ENCODE measurements at places on chromosomes 13 and 19. TPM values are rescaled to one million over a fixed set of nuclear protein-coding genes. Genes with fewer than 3 reads are reported as not detected.

The SLC7A10 gene
- not detected for total RNA-seq

The SIGLEC12 gene
- 0.12 TPM for total RNA-seq

DNA sequence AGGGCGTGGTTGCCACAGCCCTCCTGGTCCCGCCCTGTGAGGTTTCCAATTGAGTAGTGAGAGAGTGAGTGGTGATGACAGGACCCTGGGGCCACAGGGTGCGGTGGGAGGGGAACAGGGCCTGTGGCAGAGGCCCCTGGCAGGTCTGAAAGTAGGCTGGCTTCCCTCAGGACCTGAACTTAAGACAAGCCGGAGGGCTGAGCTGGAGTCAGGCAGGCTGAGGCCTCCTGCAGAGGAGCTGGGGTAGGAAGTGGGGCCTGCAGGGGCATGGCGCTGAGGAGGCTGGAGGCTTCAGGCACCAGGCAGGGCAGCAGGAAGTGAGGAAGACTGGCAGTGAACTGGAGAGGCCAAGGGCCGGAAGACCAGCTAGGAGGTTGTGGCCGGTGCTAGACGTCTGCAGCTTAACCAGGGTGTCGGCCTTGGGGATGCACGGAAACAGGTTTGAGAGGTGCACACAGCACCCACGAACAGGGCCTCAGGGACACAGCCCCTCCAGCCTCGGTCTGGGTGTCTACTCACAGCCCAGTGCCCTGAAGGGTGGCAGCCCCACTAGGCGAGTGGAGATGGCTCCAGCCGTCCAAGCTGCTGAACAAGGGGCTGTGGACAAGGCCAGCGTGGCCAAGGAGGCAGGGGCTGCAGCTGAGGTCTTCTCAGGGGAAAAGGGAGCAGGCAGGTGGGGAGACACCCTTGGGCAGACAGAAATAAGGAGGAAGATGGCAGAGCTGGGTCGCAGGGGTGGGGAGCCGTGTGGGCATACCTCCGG lies 17.8 kb downstream of the POP4 start:
- no peak for DNase-seq
- no peaks in the 10 kb centered on the region for H3K27me3 ChIP-seq
- H3K36me3 ChIP-seq = no peaks in the 10 kb centered on the region
- no peak overlapping the region for H3K27ac ChIP-seq
- H3K4me1 ChIP-seq = no peaks in the 10 kb centered on the region
- H3K4me3 ChIP-seq = no peak overlapping the region

DNA sequence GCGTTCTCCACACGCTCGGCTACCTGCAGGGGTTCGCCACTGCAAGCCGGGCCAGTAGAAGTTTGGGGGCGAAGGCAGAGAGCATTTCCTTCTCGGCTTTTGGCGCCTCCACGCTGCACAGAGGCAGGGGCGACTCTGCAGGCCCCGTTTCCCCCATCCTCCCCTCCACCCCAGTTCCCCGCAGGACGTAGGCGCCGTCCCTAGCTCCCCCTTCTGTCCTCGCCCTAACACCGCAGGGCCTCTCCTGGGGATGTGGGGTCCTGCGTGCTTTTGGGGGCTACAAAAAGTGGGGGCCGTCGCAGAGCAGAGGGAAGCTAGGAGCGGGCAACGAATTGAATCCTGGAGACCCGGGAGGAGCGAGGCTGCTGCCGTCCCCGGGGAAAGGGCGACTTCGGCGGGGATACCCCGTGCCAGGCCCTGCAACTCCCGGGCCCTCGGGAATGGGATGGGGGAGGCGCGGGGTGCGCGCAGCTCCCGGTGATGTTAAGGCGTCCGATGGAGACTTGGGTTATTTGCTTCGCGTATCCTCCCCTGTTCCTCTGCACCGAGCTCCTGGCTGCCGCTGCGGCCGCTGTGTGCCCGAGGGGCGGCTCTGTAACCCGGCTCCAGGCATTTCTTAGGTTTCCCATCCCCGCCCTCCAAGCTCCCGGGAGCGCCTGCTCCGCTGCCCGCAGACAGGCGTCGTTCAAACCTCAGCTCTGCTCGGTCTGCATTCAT lies 255.9 kb upstream of the SOX21 start:
- H3K27ac ChIP-seq = no peak overlapping the region
- no peak for DNase-seq
- H3K36me3 ChIP-seq = no peaks in the 10 kb centered on the region
- H3K4me1 ChIP-seq = peaks cover 12% of the 10 kb centered on the region
- no peak overlapping the region for H3K4me3 ChIP-seq
- H3K27me3 ChIP-seq = peaks cover 3% of the 10 kb centered on the region

- DNase-seq = no peak
- H3K27me3 ChIP-seq = no peaks in the 10 kb centered on the region
- H3K4me3 ChIP-seq = no peak overlapping the region
Measured at GRCh38 chr13:59360108-59360507, 803.6 kb downstream of the DIAPH3 start.

- no peak for DNase-seq
- no peaks in the 10 kb centered on the region for H3K4me1 ChIP-seq
- H3K27ac ChIP-seq = no peak overlapping the region
- no peaks in the 10 kb centered on the region for H3K27me3 ChIP-seq
Measured at GRCh38 chr13:102608974-102609373, 12.2 kb downstream of the TPP2 start.

DNA sequence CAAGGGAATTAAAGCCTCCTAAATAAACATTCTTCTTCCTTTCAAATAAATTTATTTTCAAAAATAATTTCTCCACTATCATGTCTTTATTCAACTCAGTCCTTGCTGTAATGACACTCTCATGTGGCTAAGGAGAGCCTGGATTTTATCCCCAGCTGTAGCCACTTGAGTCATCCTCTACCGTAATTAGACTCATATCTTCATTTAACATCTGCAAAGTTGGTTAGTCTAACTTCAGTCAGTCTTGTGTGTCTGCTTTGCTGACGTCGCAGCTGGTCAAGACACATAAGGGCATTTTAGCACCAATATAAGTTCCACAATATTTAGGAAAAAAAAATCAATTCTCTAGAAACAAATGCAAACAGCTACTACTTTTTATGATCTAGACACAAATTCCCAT lies 776.4 kb upstream of the ATXN8OS start:
- H3K27me3 ChIP-seq = no peaks in the 10 kb centered on the region
- H3K4me1 ChIP-seq = no peaks in the 10 kb centered on the region
- H3K36me3 ChIP-seq = no peaks in the 10 kb centered on the region
- no peak overlapping the region for H3K27ac ChIP-seq
- no peak overlapping the region for H3K4me3 ChIP-seq

GRCh38 chr13:98370261-98370660 lies 193.2 kb upstream of the RNF113B start:
- no peaks in the 10 kb centered on the region for H3K4me1 ChIP-seq
- H3K4me3 ChIP-seq = no peak overlapping the region
- peaks cover 1% of the 10 kb centered on the region for H3K36me3 ChIP-seq
- no peak overlapping the region for H3K27ac ChIP-seq
- DNase-seq = no peak
- H3K27me3 ChIP-seq = no peaks in the 10 kb centered on the region

- no peaks in the 10 kb centered on the region for H3K27me3 ChIP-seq
- H3K36me3 ChIP-seq = peaks cover 20% of the 10 kb centered on the region
- peak overlapping the region; percentile 95 for H3K27ac ChIP-seq
- peak overlapping the region; percentile 80 for H3K4me3 ChIP-seq
- DNase-seq = peak; percentile 89
Measured at GRCh38 chr19:10836479-10837330, 693 bp upstream of the TMED1 start.

DNA sequence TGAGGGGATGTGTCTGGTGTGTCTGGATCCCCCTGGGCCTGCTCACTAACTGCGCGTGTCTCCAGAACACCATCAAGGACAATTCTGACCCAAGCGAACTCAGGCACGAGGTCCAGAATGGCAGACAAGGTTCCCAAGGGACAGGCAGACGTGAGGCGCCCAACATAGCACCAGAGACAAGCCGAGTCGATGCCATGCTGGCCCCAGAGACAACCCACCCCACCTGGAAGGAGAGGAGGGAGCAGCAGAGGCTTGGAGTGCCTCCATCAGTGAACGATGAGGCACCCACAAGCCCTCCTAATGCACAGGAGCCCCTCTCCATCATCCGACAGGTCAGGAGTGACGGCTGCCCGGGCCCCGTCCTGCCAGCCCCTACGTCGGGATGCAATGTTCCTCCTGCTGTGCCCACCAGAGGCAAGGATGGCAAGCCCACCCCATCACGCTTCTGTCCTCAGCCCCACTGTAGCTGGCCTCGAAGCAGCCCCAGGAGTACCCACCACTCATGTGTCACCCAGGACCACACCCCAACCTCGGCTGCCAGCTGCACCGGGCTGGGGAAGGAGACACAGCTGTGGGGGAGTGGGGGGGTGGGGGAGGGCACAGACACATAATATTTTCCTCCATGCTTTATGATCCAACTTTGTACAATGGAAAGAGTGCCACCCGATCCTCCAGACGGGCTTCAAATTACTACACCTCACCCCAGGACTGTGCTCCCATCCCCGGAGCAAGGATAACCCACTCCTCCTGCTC lies 11.8 kb downstream of the AP3D1 start:
- peaks cover 18% of the 10 kb centered on the region for H3K4me1 ChIP-seq
- no peak overlapping the region for H3K27ac ChIP-seq
- no peak overlapping the region for H3K4me3 ChIP-seq
- H3K36me3 ChIP-seq = peaks cover 22% of the 10 kb centered on the region
- no peak for DNase-seq

DNA sequence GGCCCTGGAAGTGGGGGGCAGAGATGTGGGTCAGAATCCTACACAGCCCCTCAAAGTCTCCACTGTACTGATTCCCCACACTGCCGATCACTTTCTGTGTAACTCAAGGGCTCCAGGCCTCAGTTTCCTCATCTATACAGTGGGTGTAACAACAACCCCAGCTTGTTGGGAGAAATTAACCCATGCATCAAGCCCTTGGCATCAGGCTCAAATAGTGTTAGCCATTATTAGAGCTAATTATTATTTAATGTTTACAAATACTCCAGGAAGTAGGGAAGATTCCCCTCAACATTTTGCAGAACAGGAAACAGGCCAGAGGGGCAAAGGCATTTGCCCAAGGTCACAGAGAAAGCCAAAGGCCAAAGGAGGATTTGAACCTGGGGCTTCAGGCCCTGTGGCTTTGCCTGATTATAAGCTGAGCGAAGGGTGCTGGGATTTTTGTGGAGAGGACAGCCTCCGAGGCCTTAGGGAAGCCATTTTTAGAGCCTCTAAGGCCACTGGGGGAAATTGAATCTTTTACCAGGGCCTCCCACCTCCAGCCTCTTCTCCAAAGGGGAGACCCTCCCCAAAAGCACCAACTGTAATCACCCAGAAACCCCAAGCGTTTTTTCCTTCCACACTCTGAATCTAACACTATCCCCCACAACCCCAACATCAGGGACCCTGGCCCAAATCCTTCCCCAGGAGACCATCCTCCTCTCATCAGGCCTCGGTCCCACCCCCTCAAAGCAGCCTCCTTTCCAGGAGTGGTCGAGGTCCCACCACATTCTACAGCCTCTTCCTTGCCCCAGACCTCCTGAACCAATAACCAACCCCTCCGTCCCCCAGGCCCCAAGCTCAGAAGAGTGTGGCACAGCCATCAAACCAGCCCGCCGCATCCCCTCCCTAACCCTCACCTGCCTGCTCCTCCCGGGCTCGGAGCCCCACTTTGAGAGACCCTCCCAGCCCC lies 1.1 kb downstream of the FKBP8 start:
- peak overlapping the region; percentile 67 for H3K4me3 ChIP-seq
- H3K36me3 ChIP-seq = no peaks in the 10 kb centered on the region
- no peak overlapping the region for H3K27ac ChIP-seq
- H3K4me1 ChIP-seq = no peaks in the 10 kb centered on the region
- no peak for DNase-seq
- H3K27me3 ChIP-seq = no peaks in the 10 kb centered on the region

DNA sequence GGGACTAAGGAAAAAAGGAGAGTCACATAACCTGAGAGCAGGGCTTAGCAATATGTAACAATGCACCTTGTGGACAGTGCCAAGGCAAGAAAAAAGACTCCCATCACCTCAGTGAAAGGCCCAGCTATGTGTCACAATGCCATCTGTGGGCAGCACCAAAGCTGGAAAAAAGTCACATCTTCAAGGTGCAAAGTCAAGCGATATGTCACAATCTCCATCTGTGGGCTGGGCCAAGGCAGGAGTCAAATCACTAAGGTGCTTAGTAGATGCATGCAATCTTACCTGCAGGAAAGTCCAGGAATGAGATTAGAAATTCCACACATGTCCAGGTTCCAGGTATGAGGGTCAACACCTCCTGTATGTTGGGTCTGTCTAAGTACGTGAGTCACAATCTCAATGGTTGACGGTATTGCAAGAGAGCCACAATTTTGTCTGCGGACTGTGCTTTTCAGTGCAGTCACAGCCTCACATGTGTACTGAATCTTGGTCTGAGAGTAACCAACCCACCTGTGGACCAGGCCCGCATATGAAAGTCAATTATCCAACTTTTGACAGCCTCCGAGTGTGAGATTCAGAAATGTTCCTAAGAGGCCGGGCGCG lies 14.8 kb upstream of the ZNF43 start:
- no peak overlapping the region for H3K27ac ChIP-seq
- H3K27me3 ChIP-seq = no peaks in the 10 kb centered on the region
- no peaks in the 10 kb centered on the region for H3K36me3 ChIP-seq
- peak overlapping the region; percentile 57 for H3K4me3 ChIP-seq

- peak; percentile 20 for DNase-seq
- no peak overlapping the region for H3K27ac ChIP-seq
- H3K4me1 ChIP-seq = no peaks in the 10 kb centered on the region
Measured at GRCh38 chr19:41701401-41702075, 6.9 kb upstream of the CEACAM5 start.

GRCh38 chr19:54561840-54562239 lies 11.8 kb upstream of the LILRA2 start:
- no peak for DNase-seq
- no peaks in the 10 kb centered on the region for H3K27me3 ChIP-seq
- no peaks in the 10 kb centered on the region for H3K36me3 ChIP-seq
- no peaks in the 10 kb centered on the region for H3K4me1 ChIP-seq

DNA sequence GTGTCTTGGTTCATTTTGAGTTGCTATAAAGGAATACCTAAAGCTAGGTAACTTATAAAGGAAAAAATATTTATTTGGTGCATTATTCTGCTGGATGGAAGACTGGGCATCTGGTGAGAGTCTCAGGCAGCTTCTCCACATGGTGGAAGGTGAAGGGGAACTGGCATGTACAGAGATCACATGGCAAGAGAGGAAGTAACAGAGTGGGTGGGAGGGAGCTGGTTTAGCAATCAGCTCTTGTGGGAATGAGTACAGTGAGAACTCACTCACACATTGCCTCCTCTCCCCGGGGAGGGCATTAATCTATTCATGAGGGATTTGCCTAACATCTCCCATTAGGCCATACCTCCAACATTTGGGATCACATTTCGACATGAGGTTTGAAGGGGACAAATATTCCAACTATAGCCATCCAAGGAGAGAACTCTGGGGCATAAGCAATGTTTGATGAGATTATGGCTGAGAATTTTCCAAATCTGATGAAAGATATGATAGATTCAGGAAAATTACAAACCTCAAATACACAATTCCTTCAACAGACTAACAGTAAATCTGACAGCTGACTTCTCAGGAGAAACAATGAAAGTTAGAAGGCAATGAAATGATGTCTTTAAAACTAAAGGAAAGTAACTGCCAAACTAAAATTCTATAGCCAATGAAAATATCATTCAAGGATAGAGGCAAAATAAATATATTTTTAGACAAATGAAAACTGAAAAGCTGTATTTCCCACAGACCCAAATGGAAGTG lies 52.5 kb downstream of the MTUS2 start:
- no peak overlapping the region for H3K4me3 ChIP-seq
- H3K4me1 ChIP-seq = no peaks in the 10 kb centered on the region
- H3K36me3 ChIP-seq = no peaks in the 10 kb centered on the region
- no peak overlapping the region for H3K27ac ChIP-seq

GRCh38 chr19:45791744-45792469 lies 738 bp downstream of the DMWD start:
- H3K4me1 ChIP-seq = peaks cover 15% of the 10 kb centered on the region
- H3K27me3 ChIP-seq = no peaks in the 10 kb centered on the region
- peak overlapping the region; percentile 59 for H3K4me3 ChIP-seq
- DNase-seq = no peak

Data from right lobe of liver (tissue), 6 donors.